Right hindlimb (tissue), 1 donor: ENCODE measurements at places on chromosomes 1 and 21.

DNA sequence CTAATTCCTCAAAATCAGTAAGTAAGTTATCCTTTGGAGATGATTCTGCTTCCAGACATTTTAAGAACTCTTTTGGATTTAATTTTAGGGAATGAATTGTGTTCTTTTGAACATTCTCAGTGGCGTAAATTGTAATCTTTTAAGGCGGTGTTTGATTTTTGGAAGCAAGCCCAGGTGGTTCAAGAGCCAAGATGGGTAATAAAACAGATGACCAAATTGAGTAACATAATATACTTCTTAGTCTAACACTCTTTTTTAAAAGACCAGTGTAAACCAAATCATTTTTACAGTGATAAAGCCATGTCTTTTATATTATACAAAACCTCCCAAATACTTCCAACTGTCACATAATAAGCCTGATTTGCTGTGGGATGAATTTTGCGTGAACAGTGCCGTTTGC, 133.8 kb downstream of the LRRC40 start:
- DNase-seq: peak; percentile 24

DNA sequence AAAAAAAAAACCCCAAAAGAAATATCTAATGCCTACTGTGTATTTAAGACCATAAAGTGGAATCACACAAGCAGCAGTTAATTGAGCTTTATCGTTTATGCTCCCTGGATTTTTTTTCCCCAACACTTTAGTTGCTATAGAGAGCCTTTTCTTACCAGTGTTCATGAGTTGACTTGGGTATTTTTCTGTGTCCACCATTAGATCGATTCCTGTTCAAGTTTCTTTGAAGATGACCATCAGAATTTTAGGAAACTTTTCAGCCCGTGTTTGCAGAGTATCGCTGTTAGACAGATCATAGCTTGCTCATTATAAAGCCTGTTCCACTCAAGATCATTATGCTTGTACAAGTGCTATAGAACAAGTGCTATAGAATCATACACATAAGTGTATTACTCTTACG, 1.5 kb downstream of the RALGPS2 start:
- no peak for DNase-seq

DNA sequence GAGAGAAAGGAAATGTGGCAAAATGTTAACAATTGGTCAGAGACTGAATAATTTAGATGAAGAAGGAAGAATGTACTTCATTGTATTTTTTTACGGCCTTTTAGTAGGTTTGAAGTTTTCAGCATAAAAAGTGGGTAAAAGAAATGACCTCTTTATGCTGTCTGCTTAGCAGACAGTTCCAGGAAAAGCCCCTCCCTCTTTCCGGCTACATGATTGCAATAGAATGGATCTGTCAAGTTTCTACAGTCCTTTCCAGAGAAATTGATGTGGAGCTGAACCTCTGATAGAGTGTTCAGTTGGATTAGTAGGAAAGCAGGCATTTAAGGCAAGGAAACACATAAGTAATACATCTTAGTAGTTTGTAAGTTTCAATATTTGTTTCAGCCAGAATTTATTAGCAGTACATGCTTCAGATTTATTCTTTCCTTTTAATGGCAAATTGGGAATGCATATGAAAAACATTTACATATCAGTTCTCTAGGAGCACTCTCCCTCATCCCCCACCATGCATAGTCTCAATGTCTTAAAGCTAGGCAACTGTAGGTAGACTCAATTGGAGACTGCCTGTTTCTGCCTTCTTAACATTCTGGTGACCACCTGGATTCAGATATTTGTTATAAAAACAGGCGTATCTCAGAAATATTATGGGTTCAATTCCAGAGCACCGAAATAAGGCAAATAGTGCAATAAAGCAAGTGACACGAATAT, 36.4 kb downstream of the HS2ST1 start:
- DNase-seq: no peak

DNA sequence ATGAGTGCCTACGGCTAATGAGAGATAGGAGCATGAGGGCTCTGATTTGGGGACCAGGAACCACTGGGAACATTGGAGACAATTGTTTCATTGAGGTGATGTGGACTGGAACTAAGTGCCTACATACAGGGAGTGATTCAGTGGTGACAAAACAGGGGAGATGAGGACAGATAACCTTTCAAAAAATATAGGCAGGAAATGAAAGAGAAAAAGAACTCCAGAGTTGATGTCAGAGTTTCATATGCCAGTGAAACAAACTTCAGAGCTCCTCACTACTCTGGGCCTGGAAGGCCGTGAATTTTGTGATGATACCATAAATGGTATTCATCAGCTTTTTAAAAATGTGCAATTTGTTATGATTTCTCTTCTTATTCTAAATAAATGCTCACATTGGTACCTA, 39.3 kb downstream of the FASLG start:
- DNase-seq: no peak

GRCh38 chr1:192639607-192640368, 3.8 kb downstream of the RGS13 start:
- no peak for DNase-seq

- no peak for DNase-seq
Observed at GRCh38 chr1:117770981-117771531, 158.4 kb downstream of the GDAP2 start.

GRCh38 chr1:209583408-209583807, at the start of gene CAMK1G:
CAMK1G (plus strand) TSS chr1:209583714; CDS start chr1:209594984, 11,270 bp downstream.
- peak; percentile 44 for DNase-seq

- no peak for DNase-seq
Observed at GRCh38 chr1:31570906-31571305, 5.4 kb upstream of the TINAGL1 start.

- peak; percentile 74 for DNase-seq
Observed at GRCh38 chr1:154326546-154327465, 1.5 kb downstream of the ATP8B2 start.

DNA sequence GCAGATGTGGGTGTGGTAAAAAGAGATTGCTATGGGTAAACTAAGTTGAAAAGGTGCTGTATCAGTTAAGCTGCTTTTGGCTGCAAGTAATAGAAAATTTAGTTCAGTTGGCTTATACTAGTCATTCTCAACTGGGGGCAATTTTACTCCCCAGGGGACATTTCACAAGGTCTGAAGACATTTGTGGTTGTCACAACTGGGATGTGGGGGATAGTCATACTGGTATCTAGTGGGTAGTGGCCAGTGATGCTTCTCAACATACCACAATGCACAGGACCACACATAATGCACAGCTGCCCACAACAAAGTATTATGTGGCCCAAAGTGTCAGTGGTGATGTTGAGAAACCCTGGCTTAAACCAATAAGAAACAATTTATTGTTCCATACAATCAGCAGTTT, 31.4 kb downstream of the SERTAD4 start:
- DNase-seq: no peak

DNA sequence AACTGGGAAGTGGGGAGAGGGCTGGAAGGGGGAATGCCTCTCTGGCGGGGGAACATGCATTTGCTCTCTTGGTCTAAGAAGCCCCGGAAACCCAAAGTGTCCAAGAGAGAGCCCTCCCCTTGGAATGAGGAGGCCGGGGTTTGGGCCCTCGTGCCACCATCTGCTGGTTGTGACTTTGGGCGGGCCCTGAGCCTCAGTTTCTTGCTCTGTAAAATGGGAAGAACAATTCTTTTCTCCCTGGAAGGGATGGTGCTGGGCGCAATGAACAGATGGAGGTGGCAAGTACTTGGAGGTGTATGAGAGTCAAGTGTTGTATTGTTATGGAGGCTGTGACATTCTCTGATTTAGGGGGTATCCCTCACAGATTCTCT, 69.9 kb upstream of the TARDBP start:
- DNase-seq: no peak

- no peak for DNase-seq
Observed at GRCh38 chr21:35562876-35563275, 497.4 kb downstream of the SETD4 start.

DNA sequence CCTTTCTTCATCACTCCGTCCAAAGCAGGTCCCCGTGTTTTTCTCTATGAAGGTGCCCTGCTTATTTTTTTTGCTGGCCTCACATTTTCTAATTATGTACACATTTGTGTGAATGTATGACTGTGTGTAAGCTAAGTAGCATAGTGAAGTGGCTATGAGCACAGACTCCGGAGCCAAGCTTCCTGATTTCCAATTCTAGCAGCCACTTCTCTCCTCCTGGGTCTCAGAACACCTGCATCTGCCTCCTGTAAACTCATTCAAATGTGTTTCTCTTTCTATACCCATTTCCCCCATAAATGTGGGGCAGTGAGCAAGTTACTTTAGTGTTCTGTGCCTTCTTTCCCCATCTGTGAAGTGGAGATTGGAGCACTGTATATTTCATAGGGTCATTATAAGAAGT, 2.1 kb downstream of the SLAMF6 start:
- DNase-seq: no peak

DNA sequence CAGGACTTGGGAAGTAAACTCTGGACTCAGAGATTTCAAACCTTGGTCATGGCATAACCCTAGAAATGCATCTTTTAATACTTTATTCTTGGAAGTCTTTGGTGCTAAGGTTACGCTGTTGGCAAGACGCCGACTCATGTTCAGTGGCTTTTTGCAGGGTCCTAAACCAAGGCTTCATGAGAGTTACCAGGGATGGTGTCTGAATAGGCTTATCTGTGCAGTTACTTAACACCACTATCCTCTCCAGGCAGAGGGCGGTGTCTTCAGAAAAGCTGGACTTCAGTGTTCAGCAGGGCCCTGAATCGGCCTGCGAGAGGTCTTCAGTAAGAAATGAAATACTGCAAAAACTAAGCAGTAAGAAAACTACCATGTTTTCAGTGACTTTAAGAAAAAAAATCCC, 58.3 kb downstream of the SIM2 start:
- DNase-seq: no peak

DNA sequence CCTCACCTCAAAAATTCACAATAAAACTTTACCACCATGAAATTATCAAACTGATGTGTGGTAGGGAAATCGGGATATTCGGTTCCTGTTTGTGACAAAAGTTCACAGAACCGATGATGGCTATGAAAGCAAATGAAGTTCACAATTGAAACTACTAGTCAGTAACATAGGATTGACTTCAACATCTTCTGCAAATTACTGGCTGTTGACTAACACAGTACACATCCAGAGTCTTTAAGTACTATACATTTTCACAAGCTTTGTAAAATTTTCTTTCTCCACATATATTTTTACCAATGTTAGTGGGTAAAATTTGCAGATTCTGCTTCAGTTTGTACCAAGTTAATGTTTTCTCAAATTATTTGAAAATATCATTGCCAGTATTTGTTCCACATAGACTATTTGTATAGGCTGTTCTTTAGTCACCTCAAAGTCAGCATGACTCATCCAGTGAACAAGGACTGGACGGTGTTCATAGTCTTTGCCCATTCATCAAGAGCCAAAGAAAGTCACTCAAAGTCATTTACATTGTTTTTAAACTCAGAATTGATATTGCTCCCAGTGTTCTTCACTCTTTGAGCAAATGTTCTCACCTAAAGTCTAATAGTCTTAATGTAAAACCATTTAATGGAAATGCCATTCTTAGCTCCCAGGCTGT, 213.4 kb downstream of the USP25 start:
- DNase-seq: no peak

- DNase-seq: peak; percentile 84
Observed at GRCh38 chr1:2548068-2548589, 8.0 kb upstream of the TNFRSF14 start.

GRCh38 chr1:180197231-180197630, 32.8 kb upstream of the LHX4 start:
- DNase-seq: no peak

DNA sequence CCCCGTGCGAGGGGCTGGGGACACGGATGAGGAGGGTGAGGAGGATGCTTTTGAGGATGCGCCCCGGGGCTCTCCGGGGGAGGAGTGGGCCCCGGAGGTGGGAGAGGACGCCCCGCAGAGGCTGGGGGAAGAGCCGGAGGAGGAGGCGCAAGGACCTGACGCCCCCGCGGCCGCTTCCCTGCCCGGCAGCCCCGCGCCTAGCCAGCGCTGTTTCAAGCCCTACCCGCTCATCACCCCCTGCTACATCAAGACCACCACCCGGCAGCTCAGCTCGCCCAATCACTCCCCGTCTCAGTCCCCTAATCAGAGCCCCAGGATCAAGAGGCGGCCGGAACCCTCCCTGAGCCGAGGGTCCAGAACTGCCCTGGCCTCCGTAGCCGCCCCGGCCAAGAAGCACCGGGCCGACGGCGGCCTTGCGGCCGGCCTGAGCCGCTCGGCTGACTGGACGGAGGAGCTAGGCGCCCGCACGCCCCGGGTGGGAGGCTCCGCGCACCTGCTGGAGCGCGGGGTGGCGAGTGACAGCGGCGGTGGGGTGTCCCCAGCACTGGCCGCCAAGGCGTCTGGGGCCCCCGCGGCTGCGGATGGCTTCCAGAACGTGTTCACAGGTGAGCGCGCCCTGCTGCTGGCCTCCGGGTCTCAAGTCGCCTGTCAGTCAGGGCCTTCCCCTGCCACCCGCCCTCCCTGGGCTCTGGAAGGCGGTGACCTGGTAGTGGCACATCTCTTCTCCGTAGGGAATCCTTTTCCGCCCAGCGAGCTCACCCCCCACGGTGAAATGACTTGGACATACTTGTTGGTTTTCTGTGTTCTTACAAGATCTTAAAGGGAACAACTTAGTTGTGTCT, 1.7 kb downstream of the FMN2 start:
- DNase-seq: no peak

GRCh38 chr1:51968632-51969031, 21.9 kb downstream of the RAB3B start:
- DNase-seq: no peak

GRCh38 chr1:54018635-54019034, 649 bp upstream of the LDLRAD1 start:
- no peak for DNase-seq

- DNase-seq: no peak
Observed at GRCh38 chr21:42198929-42199867, 19.7 kb upstream of the ABCG1 start.
